Activated naive CD4-positive, alpha-beta T cell treated with Interleukin-2 at 50 U/mL for 16 hours (primary cell): ENCODE measurements at places on chromosomes 12 and 14.

DNA sequence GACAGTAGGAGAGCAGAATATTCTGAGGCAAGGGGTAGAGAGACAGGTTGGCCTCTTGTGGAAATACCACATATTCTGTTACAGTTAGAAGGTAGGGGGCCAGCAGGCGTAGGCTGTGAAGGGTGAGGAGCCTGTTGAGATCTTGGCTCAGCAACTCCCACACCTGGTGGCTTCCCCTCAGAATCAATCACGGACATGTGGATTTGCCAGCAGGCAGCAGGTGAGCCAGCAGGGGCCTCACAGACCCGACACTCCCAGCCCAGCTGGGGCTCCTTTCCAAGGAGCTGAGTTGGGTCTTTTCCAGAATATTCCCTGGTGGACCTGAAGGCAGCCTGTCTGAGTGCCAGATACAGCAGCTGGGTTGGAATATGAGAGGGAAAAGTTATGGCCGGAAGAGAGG, 150.0 kb upstream of the CRY1 start:
- no peak for DNase-seq

GRCh38 chr12:76942267-76942666, 63.4 kb upstream of the CSRP2 start:
- no peak for DNase-seq

DNA sequence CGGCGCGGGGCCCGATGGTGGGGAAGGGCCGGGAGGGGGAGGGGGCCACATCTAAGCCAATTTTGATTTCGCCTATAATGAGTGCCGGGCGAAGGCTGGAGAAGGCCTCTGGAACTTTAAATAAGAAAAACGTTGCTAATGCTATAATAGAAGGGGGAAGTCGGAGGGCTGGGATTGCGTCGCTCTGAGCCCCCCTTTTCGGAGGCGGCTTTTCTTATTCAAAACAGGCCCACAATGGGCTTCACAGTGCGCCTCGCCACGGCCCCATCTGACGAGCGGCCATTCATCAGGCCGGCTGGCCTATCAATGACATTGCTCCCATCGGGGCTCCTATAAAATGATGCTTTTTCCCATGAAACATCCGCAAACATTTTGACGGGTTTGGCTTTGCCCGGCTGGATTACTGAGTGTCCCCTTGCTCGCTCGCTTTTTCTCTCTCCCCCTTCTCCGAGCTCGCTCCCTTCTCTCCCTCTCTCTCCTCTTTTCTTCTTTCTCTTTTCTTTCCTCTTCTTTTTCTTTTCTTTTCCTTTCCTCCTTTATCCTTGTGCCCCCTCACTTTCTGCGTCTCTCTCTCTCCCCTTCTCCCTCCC, at the start of gene RFX4:
Gene RFX4 (plus strand): TSS at position 364 of the 590 bp plus-strand sequence. CDS start 317 bp downstream, outside the sequence.
- DNase-seq, result no peak

DNA sequence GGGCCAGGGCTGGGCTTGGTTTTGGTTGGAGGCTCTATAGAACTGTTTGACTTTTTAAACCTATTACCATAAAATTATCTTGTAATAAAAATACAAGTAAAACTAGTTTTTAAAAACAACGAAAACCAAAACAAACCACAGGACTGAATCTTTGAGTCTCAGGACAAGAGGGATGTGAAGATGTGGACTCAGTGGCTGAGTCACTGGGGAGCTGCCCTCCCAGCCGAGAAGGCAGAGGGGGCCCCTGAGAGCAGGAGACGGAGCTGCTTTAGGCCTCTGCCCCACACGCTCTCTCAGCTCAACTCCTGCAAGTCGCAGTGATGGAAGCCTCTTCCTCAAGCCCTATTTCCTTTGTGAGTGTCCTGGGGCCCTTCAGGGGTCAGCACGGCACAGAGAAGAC, 59.0 kb downstream of the CDC42BPB start:
- DNase-seq, result no peak
